ENCODE measurements at places on chromosomes 1 and 21. TPM values are rescaled to one million over a fixed set of nuclear protein-coding genes. Genes with fewer than 3 reads are reported as not detected.

Gene ZNF683
- total RNA-seq, result not detected

Gene OLFML3
- 4.3 TPM for total RNA-seq

Gene CCT3
- 401 TPM for total RNA-seq

Gene PRKACB
- 8.7 TPM for total RNA-seq

Gene CSF3R
- total RNA-seq, result not detected

Gene TRABD2B
- 3.3 TPM for total RNA-seq

Gene NRAS
- 28.8 TPM for total RNA-seq

Gene CELA2B
- total RNA-seq, result not detected

Gene ADAM30
- not detected for total RNA-seq

Gene SFN
- total RNA-seq, result 575 TPM

Gene TSPEAR
- total RNA-seq, result not detected

Gene CLCA2
- not detected for total RNA-seq

Gene SDC3
- total RNA-seq, result 8.7 TPM

Gene RIIAD1
- not detected for total RNA-seq

Gene PTPRC
- total RNA-seq, result not detected

Gene KIAA0040
- total RNA-seq, result 0.95 TPM

Gene PAPPA2
- total RNA-seq, result 0.01 TPM

Gene SH2D1B
- total RNA-seq, result 0.12 TPM
